Fibroblast of the aortic adventitia (primary cell): ENCODE measurements at places on chromosomes 7 and 10. TPM values are rescaled to one million over a fixed set of nuclear protein-coding genes. Genes with fewer than 3 reads are reported as not detected.

LBX1 gene
- total RNA-seq = 0.08 TPM in 1 of 2 replicates, not detected in the other

AOAH gene
- 0.74 TPM in 1 of 2 replicates, not detected in the other for total RNA-seq

ITGA8 gene
- 2.6 and 38.5 TPM in 2 replicates for total RNA-seq

CFTR gene
- total RNA-seq = 0.09 TPM in 1 of 2 replicates, not detected in the other

OPN4 gene
- total RNA-seq = not detected in 2 replicates

C10orf105 gene
- total RNA-seq = under 0.01 TPM in 1 of 2 replicates, not detected in the other

HOXA13 gene
- total RNA-seq = not detected in 2 replicates

SYT15B gene
- total RNA-seq = 0.16 TPM in 1 of 2 replicates, not detected in the other

CLIP2 gene
- 31.9 and 89.9 TPM in 2 replicates for total RNA-seq

CACNA2D1 gene
- 46.0 and 90.5 TPM in 2 replicates for total RNA-seq

ZNF117 gene
- total RNA-seq = 5.1 and 7.9 TPM in 2 replicates
